Pons (tissue), 1 donor: ENCODE measurements at places on chromosomes 7 and 10.

GRCh38 chr10:74912682-74913081, 86.3 kb downstream of the KAT6B start:
- DNase-seq, result no peak

DNA sequence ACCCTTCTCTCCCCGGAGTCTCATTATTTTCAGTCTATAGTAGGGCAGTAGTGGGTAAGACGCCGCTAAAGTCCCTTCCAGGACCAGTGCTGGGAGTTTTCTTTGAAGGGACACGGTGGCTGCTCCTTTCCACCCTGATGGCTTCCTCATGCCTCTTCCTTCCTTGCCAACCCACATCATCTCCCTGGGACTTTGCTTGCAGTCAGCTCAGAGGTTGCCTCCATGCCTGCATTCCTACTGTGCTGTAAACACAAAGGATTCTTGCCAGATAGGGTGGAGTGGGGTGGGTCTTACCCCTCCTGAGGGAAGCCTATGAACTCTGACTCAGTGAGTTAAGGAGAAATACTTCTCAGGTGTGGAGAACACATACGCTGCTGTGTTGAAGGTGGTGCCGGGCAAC, 59.9 kb upstream of the IGFBP3 start:
- no peak for DNase-seq

DNA sequence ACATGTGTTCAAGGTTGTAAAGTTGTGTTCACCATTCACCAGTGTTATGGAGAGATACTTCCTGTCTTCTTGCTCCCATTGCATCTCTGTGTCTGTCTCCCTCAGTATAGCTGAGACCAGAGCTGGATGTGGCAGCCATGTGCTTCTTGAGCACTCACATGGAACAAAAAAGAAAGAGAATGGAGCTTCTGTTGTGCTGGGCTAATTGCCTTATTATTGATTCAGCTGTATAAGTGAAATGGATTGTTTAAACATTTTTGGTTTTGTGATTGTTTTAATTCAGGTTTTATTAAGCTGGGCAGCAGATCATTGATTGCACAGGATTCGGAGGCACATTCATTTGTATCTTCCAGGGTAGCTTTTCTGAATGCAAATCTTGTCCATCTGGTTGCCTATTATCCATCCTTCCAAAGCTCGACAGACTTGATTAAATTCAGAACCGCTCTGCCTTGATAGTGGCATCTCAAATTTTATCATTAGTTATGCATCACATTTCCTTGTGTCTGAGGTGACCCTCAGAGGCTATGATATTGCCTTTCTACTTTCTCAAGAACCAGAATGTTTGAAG, 119.9 kb downstream of the CCNY start:
- peak; percentile 83 for DNase-seq

- DNase-seq, result peak; percentile 79
Observed at GRCh38 chr10:127715782-127716378, 21.1 kb upstream of the FOXI2 start.

DNA sequence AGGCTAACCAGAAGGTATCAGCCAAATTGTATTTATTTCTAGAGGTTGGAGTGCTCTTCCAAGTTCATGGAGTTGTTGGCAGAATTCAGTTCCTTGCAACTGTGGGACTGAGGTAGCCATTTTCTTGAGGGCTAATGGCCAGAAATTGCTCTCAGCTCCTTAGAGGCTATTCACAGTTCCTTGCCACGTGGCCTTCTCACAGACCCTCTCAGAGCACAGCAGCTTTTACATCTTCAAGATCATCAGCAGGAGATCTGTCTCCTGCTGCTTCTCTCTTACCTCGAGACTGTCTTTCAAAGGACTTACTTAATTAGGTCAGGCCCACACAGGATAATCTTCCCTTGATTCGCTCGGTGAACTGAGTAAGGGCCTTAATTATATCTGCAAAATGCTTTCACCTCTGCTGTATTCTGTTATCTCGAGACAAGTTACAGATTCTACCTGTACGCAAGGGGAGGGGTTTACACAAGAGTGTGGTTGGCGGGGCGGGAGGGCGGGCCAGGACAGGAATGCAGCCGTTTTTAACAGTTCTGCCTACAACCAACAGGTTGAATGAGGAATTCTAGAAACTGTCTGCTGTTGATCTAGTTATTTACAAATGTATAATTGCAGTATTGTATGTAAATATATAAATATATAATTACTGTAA, 15.0 kb downstream of the MIOS start:
- no peak for DNase-seq

GRCh38 chr7:92678291-92678920, 88.2 kb upstream of the FAM133B start:
- peak; percentile 63 for DNase-seq

- peak; percentile 80 for DNase-seq
Observed at GRCh38 chr10:97407211-97407951, 6.2 kb upstream of the RRP12 start.

- no peak for DNase-seq
Observed at GRCh38 chr10:49742683-49743463, 19.2 kb downstream of the OGDHL start.

GRCh38 chr7:156131881-156132280, 319.6 kb upstream of the SHH start:
- DNase-seq, result no peak

DNA sequence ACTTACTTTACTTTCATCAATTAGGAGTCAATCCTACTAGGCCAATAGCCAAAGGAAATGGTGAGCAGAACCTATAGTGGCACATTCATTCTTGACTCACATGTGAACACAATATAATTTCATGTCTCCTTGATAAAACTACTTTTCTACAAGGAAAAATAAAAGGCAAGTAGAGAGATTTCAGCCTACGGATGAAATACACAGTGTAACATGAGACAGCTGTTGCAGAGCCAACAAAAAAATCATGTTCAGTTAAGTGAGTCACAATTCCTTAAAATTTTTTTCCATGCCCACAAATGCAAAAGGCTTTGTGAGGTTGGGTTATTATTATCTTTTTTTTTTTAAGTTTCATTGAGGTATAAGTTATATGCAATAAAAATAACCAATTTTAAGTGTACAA, 54.8 kb downstream of the GPR141 start:
- DNase-seq, result no peak

DNA sequence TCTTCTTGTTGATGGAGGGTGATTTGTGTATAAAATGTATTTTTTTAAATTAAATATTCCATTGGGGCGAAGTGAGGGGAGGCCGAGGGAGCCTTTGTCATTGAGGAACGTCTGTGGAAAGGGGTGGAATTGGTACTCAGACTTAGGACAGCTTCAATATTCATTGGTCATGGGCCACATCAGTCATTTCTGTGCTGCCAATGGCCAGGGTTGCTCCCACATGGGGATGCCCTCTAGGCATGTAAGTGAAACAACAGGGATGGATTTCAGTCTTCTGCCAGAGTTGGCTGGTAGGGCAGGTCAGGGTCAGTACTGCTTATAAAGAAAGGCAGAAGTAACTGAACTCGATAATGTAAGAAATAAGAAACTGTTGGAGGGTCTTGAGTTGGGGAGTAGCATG, 47.2 kb downstream of the NEURL1 start:
- no peak for DNase-seq

DNA sequence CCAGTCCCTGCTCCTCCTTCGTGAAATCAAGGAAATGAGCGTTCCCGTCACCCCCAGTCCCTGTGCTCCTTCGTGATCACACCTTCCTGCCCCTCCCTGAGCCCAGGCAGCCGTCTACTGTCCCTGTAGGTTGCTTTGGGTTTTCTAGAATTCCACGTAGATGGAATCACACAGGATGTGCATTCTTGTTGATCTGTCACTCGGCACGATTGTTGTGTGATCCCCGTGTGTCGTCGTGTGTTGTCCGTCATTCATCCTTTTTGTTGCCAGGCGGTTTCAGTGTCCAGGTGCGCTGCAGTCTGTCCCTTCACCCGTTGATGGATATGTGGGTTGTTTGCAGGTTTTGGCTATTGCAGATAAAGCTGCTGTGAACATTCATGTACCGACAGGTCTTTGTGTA, 9.4 kb downstream of the MTG1 start:
- DNase-seq, result no peak

- DNase-seq, result no peak
Observed at GRCh38 chr7:75850235-75850634, 28.6 kb upstream of the RHBDD2 start.

DNA sequence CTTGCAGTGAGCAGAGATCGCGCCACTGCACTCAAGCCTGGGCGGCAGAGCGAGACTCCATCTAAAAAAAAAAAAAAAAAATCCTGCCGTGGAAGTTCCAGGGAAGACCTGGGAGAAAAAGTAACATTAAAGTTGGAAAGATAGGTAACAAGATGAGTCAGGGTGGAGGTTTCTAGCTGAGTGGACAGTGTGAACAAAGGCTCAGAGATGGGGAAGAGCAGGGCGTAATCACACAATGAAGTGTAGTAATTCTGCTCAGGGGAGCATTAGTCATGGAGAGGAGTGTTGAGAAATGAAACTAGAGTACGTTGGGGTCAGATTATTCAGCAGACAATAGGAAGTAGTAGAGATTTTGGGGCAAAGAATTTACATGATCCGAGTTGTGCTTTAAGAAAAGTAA, 21.6 kb upstream of the WASL start:
- DNase-seq, result no peak

DNA sequence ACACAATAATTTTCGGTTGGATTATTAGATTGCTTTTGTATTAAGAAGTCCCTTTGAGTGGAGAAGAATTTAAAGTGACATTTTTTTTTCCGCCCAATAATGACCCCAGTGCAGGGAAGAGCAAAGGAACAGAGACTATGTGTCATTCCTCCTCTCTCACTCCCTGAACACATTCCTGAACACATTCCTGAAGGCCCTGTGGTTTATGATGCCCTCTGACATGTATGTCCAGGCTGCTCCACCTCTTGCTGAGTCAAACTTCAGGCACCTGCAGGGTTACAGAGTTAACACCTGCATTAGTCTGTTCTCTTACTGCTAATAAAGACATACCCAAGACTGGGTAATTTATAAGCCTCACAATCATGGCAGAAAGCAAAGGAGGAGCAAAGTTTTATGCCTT, 704.0 kb upstream of the LRRN3 start:
- no peak for DNase-seq
